Heart right ventricle (tissue), 16 donors: ENCODE measurements at places on chromosomes 16 and 17.

GRCh38 chr17:49505854-49506253, 10.8 kb downstream of the NGFR start:
- H3K27me3 ChIP-seq: peaks cover 83% of the 10 kb centered on the region
- H3K4me3 ChIP-seq: no peak overlapping the region
- no peaks in the 10 kb centered on the region for H3K36me3 ChIP-seq
- H3K4me1 ChIP-seq: no peaks in the 10 kb centered on the region
- DNase-seq: no peak
- no peak overlapping the region for H3K27ac ChIP-seq

GRCh38 chr17:70407506-70407905, 238.2 kb downstream of the KCNJ2 start:
- DNase-seq: no peak
- no peaks in the 10 kb centered on the region for H3K27me3 ChIP-seq
- no peaks in the 10 kb centered on the region for H3K36me3 ChIP-seq

GRCh38 chr16:20821682-20822081, 15.4 kb downstream of the REXO5 start:
- no peaks in the 10 kb centered on the region for H3K27me3 ChIP-seq
- H3K27ac ChIP-seq: no peak overlapping the region
- no peaks in the 10 kb centered on the region for H3K4me1 ChIP-seq
- H3K36me3 ChIP-seq: no peaks in the 10 kb centered on the region
- DNase-seq: no peak

GRCh38 chr16:8742068-8742467, 55.4 kb downstream of the TMEM186 start:
- no peaks in the 10 kb centered on the region for H3K36me3 ChIP-seq
- H3K4me3 ChIP-seq: no peak overlapping the region
- no peaks in the 10 kb centered on the region for H3K27me3 ChIP-seq
- H3K27ac ChIP-seq: no peak overlapping the region
- H3K4me1 ChIP-seq: peaks cover 26% of the 10 kb centered on the region

- no peaks in the 10 kb centered on the region for H3K4me1 ChIP-seq
- no peaks in the 10 kb centered on the region for H3K36me3 ChIP-seq
- H3K27me3 ChIP-seq: no peaks in the 10 kb centered on the region
- DNase-seq: peak; percentile 82
- H3K4me3 ChIP-seq: no peak overlapping the region
Observed at GRCh38 chr16:78002915-78003538, 19.3 kb upstream of the CLEC3A start.
